Fibroblast of mammary gland (primary cell): ENCODE measurements at places on chromosomes 1 and 21.

DNA sequence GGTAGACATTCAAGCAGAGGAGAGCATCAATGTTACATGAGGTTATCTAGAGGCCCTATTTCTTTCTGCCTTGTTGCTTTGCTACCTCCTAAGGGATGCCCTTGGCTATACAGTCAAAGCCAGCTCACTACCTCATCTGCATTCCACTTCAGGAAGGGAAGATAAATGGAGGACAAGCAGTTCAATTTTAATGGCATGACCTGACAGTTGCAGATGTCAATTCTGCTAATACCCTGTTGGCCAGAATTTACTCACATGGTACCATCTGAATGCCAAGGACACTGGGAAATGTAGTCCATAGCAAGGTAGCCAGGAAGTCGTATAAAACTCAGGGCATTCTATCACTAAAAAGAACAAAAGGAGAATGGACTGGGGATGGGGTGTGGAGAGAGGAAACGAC is 31.5 kb downstream of the PALMD start:
- DNase-seq = no peak

GRCh38 chr1:23118957-23119792 is 49.5 kb downstream of the LUZP1 start:
- no peak for DNase-seq

GRCh38 chr21:31117128-31117916 is 79.0 kb upstream of the KRTAP19-8 start:
- peak; percentile 86 for DNase-seq

GRCh38 chr1:28249866-28250295 is 9.4 kb upstream of the SESN2 start:
- DNase-seq = no peak

GRCh38 chr1:193265716-193266115 is 79.3 kb upstream of the B3GALT2 start:
- no peak for DNase-seq

GRCh38 chr1:216224233-216224632 is 199.0 kb downstream of the USH2A start:
- no peak for DNase-seq

- DNase-seq = no peak
Measured at GRCh38 chr1:53559854-53560580, 100.8 kb downstream of the DMRTB1 start.

DNA sequence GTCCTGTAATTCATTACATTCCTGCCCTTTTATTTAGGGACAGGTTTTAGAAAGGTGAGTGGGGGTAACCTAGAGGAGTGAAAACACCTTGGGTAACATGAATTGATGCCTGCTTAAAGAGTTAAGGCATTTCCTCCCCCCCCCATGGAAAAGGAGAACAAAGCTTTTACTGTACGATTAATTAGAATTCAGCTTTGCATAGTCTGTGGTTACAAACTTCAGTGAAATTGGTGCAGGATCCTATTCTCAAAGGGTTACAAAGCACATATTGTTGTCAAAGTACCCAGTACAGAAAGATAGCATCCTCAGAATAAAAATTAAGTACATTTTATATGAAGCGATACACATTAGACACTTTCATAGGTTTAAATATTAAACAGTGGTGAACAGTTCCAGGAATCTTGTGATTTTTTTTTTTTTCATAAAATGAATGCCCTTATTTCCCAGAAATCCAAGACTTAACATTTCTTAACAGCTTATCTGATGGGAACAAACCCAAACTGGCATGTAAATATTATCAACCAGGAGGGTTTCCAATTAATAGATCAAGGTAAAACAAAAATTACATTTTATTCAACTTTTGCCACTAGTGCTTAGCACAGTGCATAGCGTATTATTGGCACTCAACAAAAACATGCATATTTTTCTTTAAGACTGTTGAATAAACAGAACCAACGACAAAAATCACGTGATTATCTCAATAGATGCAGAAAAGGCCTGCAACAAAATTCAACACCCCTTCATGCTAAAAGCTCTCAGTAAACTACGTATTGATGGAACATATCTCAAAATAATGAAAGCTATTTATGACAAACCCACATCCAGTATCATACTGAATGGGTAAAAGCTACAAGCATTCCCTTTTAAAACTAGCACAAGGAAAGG is 172.7 kb downstream of the PDE4B start:
- DNase-seq = no peak

DNA sequence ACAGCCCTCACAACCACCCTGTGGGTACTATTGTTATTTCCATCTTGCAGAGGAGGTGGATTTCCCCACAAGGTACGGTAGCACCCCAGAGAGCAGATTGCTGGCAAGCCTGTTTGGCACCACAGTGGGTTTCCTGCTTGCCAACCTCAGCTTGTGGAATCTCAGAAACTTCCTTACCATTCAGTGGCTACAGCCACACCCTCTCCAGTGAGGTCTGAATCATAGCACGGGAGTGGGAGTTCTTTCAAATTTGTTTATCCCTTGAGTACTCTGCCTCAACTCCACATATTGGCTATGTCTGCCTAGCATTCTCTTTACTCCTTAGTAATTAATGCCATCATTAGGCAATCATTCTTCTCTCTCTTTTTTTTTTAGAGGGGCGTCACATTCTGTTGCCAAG is 162.1 kb downstream of the PTPRU start:
- peak; percentile 79 for DNase-seq

DNA sequence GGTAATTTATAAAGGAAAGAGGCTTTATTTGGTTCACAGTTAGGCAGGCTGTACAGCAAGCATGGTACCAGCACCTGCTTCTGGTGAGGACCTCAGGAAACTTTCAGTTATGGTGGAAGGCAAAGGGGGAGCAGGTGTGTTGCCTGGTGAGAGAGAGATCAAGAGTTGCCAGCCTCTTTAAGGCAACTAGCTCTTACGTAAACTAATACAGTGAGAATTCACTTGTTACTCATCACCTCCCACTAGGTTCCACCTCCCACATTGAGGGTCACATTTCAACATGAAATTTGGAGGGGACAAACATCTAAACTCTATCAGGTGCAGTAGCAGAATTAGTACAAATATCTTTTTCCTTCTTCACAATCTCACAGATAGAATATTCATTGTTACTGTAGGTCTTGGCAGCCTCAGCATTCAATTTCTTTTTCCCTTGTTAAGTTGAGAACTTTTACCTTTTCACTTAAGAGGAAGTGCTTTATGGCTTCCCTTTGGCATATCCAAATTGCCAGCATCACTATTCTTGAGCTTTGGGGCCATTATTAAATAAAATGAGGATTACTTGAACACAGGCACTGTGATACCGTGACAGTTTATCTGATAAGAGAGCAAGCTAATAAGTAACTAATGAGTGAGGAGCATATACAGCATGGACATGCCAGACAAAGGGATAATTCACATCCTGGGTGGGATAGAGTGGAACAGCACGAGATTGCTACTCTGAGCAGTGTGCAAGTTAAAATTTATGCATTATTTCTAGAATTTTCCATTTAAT is 48.4 kb downstream of the MAGI3 start:
- no peak for DNase-seq

DNA sequence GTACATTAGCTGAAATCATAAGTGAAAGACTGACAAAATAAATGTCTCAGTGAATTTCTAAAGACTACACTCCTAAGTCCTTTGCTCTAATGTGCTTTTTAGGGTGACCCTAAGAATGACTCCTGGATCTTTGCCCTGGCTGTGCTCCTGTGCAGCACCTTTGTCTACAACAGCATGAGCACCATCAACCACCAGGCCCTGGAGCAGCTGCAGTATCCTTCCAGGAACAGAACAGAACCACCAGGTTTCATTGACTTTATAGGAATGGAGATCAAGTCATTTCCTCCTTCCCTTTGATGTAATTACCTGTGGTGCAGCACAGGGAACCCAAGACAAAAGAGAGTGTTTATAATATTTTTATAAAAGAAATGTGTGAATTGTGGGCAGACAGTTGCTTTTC is 14.1 kb downstream of the GBP6 start:
- DNase-seq = no peak

- DNase-seq = no peak
Measured at GRCh38 chr1:231170875-231171274, 9.0 kb downstream of the TRIM67 start.

DNA sequence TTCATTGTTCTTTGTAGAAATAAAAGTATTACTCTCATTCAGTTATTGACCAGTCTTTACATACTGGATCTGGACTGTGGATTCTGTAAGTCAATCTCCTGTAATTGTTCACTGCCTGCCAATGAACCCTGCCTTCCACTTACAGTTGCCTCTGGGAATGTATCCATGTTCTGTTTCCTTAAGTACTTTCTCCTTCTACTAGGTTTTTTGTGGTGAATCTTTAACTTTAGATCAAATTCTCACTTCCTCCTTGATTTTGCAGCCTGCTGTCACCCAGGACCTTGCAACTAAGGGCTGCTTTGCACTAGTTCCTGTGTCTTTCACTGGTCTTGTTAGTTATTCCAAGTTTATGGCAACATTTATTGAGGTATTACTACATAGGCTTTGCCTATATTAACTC is 28.2 kb upstream of the ANKRD13C start:
- DNase-seq = no peak

- DNase-seq = no peak
Measured at GRCh38 chr1:234922987-234923386, 205.7 kb downstream of the TOMM20 start.

GRCh38 chr1:231818337-231818736 is 191.7 kb downstream of the DISC1 start:
- peak; percentile 27 for DNase-seq

DNA sequence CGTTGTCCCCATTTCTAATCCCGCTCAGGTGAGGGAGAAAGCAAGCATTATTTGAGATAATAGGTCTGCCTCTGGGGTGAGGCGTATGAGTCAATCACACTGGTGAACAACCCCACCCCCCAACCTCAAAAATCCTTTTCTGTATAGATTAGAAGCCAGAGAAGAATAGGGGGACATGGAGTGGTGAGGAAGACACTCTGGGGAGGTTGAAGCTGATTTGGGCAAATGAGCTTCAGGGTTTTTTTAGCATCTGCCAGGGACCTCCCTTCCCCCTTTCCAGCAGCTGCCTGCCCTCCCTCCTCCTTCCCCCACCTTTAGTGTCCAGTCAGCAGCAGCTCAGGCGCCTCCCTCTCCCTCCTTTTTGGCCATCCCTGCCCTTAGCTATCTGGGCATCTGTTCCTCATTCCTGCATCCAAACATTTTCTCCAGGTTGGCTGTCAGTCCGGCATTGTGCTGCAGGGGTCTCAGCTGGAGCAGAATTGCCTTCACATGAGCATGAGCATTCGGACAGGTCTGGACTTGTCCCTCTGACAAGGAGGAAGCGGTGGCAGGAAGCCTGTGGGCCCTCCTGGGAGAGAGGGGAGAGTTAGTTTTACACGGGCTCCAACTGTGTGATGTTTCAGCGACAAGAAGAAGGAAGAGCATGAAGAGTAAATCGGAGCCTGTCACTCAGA is 30.8 kb upstream of the PTGFRN start:
- DNase-seq = peak; percentile 43

DNA sequence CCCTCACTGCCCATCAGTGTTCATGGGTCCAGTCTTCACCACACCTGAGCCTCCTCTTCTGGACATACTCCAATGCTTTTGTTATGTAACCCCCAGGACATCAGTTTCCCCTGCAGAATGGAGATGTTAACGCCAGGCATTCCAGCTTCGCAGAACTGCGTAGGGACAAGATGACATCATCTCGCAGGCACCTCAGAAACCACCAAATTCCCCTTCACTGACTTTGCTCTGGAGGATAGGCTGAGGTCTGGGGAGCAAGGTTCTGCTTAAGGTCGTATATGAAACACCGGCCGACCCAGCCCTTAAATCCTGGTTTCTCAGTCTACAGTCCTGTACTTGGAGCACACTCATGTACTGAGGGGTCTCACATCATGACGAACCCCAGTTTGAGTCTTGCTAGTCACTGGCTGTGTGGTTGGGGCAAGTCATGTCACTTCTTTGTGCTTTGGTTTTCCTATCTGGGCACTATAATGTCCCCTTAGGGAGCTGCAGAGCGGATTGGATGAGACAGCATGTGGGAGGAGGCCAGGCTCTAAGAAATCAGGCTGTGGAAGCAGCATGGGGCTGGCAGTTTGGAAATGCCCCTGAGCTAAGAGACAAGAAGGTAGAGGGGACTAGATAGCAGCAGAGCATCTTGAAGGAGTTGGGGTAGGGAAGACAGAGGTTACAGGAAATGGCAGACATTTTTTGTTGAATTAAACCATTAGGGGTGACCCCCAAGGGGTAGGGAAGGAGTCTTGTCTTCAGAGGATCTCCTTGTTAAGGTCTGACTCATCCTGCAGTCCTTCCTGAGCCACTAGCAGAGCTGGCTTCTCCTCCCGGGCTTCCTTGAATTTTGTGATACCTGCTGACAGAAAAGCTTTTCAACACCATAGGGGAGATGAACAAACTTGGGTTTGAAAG is 138.3 kb downstream of the FOXD2 start:
- DNase-seq = peak; percentile 41

DNA sequence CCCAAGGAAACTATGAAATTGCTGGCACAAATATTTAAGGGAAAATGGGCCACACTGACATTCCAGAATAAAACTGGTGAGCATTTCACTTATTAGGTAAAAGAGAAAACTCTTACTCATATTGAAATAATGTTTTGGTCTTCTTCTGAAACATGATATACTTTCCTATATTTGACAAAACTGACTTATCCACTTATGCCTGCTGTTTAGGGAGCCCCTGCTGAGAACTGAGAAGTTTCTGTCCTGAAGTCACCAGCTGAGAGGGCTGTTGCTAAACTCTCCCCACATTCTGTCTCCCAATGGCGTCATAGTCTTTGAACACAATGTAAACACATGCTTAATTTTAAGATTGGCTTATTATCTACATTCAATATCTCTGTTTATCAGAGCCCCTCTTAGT is 46.8 kb upstream of the ZC3H11B start:
- peak; percentile 31 for DNase-seq

DNA sequence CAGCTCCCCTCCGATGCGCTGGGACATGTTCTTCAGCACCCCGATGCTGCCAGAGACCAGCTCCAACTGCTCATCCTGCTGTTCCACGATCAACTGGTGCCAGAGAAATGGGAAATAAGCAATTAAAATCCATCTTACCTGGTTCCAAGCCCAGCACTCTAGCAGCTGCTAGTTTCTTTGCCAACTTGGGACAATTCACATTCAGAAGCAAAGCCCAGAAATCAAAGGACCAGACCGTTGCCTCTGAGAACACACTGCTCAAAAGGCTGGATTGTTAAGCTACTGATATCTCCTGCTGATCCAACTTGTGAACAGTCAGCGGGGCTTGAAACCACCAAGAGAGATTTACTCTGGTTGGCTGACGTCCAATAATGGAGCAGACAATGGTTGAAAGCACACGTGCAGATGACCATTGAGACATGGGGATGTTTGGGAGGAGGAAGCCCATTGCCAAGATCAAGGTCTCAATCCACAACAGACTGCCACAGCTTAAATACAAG is 34.4 kb downstream of the STX6 start:
- DNase-seq = no peak
